ENCODE measurements at places on chromosomes 3 and 15.

GRCh38 chr15:27538325-27538724 is 560.8 kb downstream of the OCA2 start:
- DNase-seq: no peak

GRCh38 chr3:2653706-2654105 is 456.5 kb downstream of the IL5RA start:
- DNase-seq: no peak

DNA sequence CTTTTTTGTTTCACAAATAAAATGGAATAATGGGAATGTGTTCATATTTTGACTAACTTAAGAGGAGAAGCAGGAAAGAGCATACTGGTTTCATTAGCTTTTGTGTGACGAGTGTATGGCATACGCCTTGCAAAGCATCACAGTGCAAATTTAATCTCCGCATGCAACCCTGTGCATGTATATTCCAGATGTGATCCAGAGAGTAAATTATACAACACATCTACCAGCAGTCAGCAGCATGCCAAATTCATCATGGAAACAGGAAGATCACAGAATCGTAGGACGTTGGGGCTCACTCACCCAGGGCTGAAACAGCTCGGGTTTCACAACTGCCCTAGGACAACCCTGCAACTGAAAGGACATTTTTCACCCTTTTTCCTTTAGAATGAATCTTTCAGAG is 53.4 kb downstream of the ADAMTS9 start:
- DNase-seq: no peak

DNA sequence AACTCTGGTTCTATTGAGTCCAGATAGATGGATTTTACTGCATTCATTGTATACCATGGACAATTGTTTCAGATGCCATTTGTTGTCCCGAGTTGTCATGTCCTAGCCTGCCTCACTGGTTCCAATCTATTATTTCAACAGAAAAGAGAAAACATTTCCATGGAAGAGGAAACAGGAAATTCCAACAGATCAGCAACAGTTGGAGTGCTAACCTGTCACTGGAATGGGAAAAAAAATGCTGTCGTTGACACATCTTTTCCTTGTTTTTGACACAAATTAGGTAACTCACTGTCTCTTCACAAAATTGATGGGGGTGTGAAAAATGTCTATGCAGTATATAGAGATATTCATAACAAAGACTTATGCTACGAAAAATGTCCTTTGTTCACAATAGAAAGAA is 432.0 kb upstream of the TBL1XR1 start:
- no peak for DNase-seq

- no peak for DNase-seq
These were observed 83.5 kb downstream of the IGF1R start for GRCh38 chr15:98731712-98732450.

DNA sequence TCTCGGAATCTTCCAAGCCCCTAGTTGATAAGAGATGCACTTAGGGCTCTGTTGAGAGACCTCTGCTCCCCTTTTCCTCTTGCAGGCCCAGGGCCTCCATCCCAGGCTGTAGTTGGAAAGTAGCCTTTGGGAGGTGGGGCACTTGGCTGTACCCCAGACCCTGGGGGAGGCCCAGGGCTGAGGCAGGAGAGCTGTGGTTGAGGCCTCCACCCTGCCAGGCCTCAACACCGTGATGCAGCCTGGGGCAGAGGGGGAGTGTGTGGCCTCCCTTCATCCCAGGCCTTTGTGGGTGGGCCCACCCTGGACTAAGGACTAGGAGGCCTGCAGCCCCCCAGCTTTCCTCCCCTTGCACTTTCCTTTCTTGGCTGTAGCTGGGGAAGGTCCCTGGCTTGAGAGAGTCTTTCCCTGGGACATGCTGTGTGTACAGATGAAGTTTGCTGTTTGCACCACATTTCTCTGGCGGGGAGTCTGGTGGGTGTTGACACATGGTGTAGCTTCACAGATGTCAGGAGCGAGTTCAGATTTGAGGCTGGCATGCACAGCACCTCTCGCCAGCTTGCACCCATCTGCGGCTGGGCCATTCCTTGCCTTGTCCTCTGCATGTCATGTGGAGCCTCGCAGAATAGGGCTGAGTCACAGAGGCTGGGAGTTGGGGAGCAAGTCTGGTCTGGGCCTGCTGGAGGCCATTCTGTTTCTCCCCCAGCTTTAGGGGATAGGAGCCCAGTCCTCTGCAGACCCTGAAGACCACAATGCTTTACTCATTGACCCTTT is 13.7 kb downstream of the PLEKHO2 start:
- DNase-seq: no peak

- DNase-seq: no peak
These were observed 174.6 kb downstream of the AKAP13 start for GRCh38 chr15:85554852-85555521.

DNA sequence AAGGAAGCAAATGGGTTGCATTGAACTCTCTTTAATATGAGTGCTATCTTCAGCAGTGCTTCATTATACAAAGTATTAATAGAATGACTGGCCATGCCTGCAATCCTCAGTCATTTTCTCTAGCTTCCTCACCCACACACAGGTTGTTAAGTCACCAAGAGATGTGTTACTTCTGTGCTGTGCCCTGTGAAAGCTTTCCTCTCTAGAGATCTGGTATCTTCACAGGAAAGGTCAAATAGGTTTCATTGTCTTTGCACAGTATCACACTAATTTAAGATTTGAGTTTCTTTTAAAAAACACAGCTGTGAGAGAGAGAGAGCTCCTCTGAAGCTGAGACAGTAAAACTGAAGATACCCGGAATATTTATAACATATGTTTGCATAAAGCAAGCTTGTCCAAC is 278.6 kb downstream of the CNTN4 start:
- no peak for DNase-seq

DNA sequence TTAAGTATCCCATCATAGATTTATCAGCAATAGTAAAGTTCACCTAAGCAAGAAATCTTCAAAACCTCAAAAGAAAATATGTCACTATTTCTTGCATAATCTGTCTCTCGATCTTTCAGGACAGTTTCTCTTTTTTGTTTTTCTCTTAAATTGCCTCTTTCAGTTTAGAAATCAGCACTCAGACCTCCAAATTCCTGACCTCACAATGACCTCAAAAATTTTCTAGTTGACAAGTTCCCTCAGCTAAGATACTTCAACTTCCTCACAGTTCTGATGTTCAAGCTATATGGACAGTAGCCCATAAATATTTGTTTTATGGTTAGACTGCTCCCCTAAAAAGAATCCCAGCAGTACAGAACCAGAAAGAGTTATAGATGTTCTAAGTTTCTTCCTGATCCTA is 24.1 kb downstream of the SLC24A5 start:
- DNase-seq: no peak

GRCh38 chr3:120670576-120670975 is 11.5 kb downstream of the HGD start:
- DNase-seq: no peak

- no peak for DNase-seq
These were observed 13.1 kb upstream of the KCTD6 start for GRCh38 chr3:58478781-58479180.

- DNase-seq: no peak
These were observed 353.7 kb downstream of the RSL24D1 start for GRCh38 chr15:54843006-54843405.

GRCh38 chr3:114496466-114496865 is 202.6 kb downstream of the TIGIT start:
- DNase-seq: no peak
